GM13977 (cell line): ENCODE measurements at places on chromosomes 5 and 9.

- DNase-seq: no peak
Observed at GRCh38 chr9:2771087-2771486, 53.8 kb downstream of the KCNV2 start.

DNA sequence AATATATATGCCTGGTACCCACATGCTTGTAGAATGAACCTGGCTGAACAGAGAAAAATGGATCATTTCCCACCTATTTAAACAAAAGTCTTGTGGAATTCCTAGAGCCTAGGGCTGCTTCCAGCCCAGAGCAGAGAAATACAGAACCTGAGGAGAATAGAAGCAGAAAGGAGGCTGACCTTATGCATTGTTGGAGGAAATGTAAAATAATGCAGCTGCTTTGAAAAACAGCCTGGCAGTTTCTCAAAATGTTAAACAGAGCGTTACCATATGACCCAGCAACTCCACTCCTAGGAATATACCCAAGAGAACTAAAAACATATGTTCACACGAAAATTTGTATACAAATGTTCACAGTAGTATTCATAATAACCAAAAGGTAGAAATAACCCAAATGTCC lies 15.1 kb downstream of the MAPKAP1 start:
- DNase-seq: no peak

GRCh38 chr9:97311798-97312500 lies 4.5 kb downstream of the CCDC180 start:
- DNase-seq: no peak

DNA sequence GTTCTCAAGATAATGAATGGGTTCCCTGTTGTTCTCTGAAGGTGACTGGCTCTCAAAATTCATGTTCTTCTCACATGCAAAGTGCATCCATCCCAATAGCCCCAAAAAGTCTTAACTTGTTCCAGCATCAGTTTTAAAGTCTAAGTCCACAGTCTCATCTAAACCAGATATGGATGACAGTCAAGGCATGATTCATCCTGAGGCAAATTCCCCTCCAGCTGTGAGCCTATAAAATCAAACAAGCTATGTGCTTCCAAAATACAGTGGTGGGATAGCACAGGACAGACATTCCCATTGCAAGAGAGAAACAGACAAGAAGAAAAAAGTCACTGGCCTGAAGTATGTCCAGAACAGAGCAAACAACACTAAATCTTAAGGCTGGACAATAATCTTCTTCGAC lies 25.4 kb downstream of the FBXO10 start:
- no peak for DNase-seq

GRCh38 chr5:178793151-178793550 lies 62.7 kb upstream of the ZNF354A start:
- DNase-seq: no peak

- DNase-seq: no peak
Observed at GRCh38 chr9:21413624-21414023, 4.7 kb downstream of the IFNA8 start.

GRCh38 chr5:139814191-139814601 lies 18.6 kb downstream of the PSD2 start:
- no peak for DNase-seq
